Right cardiac atrium (tissue), 5 donors: ENCODE measurements at places on chromosomes 2 and 18.

GRCh38 chr2:226080334-226080733 is 680.8 kb downstream of the NYAP2 start:
- no peak for DNase-seq

DNA sequence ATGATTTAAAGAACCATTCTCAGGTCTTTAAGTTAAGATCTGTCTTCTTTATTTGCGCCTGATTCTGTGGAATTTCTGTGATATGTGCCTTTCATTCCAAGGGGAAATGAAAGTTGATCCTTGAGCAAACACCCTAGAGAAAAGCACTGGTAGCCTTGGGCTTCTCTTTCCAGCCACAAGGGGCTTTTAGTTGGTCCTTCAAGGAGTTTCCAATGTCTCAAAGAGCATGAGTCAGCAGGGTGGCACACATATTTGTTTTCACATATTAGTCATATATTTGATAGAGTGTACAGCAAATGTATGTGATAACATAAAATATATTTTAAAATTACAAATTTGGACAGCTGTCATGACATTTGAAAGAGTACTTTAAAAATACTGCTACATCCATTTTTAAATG is 339.5 kb downstream of the TXNL1 start:
- no peak for DNase-seq

DNA sequence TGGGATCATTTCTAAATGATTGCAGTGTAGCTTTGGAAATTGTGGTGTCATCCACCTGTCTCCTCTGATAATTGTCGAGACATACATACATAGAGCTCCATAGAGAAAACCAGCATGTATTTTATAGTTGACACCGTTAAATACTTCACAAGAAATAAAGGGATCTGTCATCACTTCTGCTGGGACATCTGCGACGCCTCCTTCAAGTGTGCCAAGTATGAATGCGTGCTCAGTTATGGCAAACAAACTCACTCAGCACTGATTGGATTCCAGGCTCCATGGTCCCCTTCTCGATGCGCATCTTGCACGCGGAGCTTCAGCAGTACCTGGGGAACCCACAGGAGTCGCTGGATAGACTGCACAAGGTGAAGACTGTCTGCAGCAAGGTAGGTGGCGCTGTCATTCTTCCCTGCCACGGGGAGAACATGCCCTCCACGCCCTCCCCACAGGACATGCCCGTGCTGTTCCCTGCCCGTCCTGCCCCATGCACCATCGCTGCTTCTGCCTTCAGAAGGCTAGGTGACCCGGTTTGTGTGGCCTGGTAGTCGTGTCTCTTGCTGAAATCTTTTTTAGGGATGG is 64.1 kb downstream of the TRAPPC12 start:
- DNase-seq = no peak

- DNase-seq = no peak
These were observed 10.0 kb downstream of the FOXI3 start for GRCh38 chr2:88442473-88442872.

DNA sequence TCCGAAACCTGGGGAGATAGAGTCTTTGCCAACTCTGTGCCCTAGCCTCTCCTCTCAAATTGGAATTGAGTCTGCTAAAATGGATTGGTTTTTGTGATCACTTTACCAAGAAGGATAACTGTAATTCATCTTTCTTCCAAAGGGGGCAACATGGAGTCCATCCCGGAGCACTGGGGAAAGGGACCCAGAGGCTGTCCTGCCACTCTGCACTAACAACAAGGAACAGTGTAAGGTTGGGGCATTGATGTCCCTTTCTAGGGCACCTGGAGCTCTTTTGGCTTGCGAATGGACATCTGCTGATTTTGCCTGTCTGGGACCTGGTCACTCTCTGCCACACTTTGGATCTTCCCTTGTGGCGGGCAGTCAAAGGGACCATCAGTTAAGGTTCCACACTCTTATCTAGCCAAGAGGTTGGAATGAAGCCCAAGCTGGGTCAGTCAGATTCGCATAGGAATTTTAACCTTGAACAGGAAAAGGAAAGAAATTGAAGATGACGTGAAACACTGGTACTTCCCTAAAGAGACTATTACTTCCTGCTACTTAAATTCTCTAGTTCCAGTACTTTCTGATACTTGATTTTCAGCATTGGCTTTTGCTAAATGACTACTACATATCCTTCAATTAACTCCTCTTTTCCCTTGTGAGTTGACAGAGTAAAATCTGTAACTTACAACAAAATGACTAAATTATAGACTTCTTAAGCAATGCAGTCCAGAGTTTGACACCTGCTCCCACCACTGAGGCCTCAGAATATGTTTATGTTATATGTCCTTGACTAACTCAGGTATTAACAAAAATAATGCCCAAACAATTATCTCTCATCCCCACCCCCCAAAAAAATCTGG is 64.7 kb upstream of the KLF7 start:
- no peak for DNase-seq
